ENCODE measurements at places on chromosomes 12 and 14. TPM values are rescaled to one million over a fixed set of nuclear protein-coding genes. Genes with fewer than 3 reads are reported as not detected.

The TTC9 gene
- 0.99 TPM for total RNA-seq

DNA sequence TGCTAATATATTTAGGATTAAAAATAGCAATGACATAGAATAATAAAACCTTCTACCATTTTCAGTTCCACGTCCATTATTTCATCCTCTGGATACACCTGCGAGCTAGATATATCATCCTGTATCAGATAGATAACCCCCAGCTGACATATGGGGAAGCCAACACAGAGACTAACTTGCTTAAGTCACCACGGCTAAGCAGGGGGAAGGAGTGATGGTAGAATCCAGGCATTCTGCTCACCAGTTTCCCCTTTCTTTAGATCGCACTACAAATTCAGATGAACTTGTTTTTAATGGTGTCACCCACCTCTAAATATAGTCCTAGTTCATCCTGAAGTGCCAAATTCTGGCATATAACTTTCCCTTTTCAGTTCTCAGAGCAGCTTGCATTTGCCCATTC is 110.1 kb downstream of the TXNDC16 start:
- no peak for DNase-seq

The FGF6 gene
- not detected for total RNA-seq

GRCh38 chr12:119695034-119695433 is 27.1 kb downstream of the PRKAB1 start:
- DNase-seq, result no peak

- DNase-seq, result no peak
Observed at GRCh38 chr12:20450591-20451180, 82.3 kb downstream of the PDE3A start.

GRCh38 chr12:57330992-57331391 is 80.0 kb upstream of the STAC3 start:
- no peak for DNase-seq

DNA sequence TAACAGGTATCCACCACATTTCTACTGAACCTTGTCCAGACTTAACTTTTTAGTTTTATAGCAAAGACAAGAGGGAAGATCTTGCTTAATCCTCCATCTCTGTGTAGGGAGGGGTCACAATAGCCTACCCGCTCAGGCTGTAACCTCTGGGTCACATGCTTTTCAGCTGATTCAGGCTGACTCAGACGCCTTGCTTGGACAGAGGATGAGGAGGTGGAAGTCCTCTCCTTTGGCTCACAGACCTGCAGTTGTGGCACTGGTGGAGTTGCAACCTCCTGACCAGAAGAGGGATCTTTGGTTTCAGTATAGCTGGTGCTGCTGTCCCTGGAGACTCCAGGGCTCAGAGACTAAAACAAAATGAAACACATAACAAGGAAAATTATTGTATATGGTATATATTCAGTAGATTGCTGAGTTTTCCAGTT is 16.2 kb downstream of the ACIN1 start:
- no peak for DNase-seq

The KRT1 gene
- total RNA-seq, result not detected

GRCh38 chr14:91406451-91406850 is 11.2 kb downstream of the CCDC88C start:
- DNase-seq, result no peak

The KLHL33 gene
- 0.05 TPM for total RNA-seq

DNA sequence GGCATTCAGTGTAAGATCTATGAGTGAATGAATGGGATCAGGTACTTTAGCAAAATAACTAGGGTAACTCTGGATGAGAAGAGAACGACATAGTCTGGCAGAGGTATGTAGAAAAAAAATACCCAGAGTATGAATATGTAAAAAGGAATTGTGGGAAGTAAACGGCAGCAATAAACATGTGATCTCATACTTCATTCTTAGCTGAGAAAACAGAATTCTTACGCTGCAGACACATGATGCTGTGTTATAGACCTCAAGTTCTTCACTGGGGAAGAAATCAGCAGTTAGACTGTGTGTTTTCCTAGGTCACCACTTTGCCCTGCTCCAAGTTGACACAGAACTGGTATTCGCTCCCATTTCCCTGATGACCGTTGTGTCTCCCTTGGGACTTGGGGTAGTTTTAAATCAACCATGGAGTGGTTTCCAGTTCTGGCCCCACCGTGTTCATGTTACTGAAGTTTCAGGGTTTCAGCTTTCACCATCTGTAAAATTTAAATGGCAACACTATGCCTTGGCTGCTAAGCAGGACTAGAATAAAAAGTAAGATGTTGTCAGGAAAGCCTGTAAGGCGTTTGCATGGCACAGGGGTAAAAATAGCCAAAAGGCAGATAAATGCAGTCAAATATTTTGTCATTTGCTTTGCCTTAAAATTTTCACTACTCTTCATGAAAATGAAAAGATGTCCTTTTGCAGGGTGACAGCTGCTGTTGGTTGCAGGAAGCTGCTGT is 223.7 kb downstream of the PELI2 start:
- DNase-seq, result no peak

- DNase-seq, result no peak
Observed at GRCh38 chr14:20559461-20559904, 1.4 kb downstream of the RNASE9 start.

DNA sequence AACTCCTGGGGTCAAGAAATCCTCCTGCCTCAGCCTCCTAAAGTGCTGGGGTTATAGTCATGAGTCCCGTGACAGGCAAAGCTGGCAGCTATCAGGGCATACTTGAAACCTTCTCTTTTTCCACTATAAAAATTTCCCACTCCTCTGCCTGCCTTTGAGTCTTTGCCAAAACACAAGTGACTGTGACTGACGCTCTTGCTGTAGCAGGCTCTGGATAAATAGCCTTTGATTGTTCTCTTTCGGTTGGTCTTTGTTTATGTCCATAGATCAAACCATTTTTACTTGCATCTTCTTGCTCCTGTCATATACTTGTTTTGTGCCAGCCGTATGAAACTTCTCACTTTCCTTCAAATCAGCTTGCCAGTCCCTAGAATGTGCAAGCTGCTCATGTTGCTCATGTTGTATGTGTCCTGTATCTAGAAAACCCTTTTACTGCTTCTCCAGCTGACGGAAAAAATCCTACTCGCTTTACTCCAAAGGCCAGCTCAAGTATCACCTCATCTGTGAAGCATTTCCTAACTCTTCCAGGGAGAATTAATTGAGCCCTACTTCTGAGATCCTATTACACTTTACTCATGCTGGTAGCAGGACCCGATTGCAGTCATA is 73.1 kb downstream of the RESF1 start:
- no peak for DNase-seq

GRCh38 chr14:89209558-89209957 is 207.5 kb downstream of the FOXN3 start:
- DNase-seq, result no peak

The ASCL1 gene
- not detected for total RNA-seq

DNA sequence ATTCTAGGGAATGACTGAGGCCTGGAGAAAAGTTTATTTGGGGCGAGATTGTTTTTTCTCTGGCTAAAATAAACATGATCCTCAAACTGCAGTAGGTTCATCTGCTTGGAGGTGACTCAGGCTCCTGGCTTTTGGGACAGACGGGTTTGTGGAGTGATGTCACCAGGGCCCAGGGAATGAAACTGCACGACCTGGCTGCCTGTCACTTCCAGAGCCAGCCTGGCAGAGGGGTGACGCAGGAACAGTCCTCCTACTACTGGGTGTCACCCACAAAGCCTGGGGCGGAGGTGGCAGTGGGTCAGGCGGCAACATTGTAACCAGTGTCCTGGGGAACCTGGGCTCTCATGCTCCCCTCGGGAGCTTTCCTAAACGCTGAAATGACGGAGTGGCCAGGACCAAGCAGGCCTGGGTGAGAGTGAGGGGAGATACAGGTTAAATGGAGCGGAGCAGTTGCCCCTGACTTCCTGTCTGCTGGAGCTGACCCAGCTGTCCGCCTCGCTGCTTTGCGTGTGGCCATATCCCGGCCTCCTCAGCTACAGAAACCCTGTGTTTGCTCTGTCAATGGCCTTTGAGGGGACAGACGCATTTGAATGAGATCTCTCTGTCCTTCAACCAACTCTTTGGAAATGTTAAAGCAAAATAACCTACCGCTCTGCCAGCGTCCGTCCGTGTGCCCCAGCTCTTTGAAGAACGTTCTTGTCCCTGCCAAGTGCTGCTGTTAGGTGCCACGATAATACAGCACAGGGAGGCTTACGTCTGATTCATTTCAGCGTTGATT is 6.5 kb downstream of the HIP1R start:
- DNase-seq, result no peak

DNA sequence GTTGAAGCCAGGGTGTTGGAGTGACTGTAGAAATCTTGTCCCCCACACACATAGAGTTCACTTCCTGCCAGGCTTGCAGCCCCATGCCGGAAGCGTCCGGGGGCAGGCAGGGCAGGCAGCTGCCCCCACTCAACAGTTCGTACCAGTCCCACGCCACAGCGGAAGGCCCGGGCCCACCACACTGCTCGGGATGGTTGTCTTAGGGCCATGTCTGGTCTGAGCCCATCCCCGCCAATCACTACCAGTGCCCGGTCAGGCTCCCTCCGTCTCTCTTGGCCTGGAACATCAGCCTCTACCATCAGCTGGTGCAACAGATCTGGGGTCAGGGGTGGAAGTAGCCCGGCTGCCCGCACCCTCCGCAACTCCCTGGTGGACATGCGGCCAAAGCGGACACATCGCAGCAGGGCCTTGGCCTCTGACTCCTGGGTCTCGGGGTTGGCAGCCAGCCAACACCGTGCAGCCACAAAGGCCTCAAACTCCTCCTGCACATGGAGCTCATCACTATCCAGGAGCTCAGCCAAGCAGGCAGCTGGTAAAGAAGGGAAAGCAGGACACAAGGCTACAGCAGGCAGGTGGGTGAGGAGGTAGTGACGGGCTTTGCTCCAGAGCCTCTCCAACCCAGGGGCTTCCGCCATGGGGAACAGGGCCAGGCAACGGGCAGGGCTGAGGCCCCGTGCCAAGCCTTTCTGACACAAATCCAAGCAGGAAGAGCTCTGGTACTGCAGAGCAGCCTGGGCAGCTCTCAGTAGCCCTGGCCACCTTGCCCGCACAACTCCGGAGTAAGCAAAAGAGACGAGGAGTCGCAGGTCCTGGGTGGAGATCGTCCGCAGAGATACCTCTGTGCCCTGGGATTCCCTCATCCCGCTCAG is 5.9 kb downstream of the KLHL33 start:
- DNase-seq, result no peak

DNA sequence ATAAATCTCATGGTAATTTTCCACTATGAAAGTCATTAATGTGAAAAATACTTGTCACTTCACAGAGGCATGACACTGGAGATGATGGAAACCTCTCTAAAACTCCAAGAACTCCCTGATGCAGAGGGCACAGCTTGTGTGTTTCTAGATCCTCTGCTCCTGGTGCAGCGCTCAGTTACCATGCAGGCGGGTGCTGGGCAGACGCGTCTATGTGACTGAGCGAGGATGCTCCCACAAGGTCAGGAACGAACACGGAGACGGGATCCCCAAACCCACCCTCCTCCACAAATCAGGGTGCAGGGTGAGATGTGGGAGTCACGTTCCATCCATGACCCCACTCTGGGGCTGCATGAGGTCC is 81.5 kb downstream of the CCDC88C start:
- no peak for DNase-seq
